A375 (cell line): ENCODE measurements at places on chromosomes 1 and 21. TPM values are rescaled to one million over a fixed set of nuclear protein-coding genes. Genes with fewer than 3 reads are reported as not detected.

Gene FCMR
- total RNA-seq: 0.37 and 1.2 TPM in 2 replicates

Gene IL20
- total RNA-seq: 0.23 TPM in 1 of 2 replicates, not detected in the other

Gene CHI3L2
- 0.34 and 0.38 TPM in 2 replicates for total RNA-seq

Gene LGR6
- 0.23 TPM in 1 of 2 replicates, not detected in the other for total RNA-seq

Gene PEX19
- total RNA-seq: 43.5 and 76.4 TPM in 2 replicates

Gene SLC16A4
- 16.1 and 16.8 TPM in 2 replicates for total RNA-seq

Gene GPR3
- total RNA-seq: 7.2 and 9.1 TPM in 2 replicates

Gene ASCL5
- not detected in 2 replicates for total RNA-seq

Gene ASB17
- not detected in 2 replicates for total RNA-seq

Gene MSH4
- total RNA-seq: 0.04 and 0.08 TPM in 2 replicates

Gene LCE3E
- total RNA-seq: not detected in 2 replicates
